ENCODE measurements at places on chromosomes 16 and 17. TPM values are rescaled to one million over a fixed set of nuclear protein-coding genes. Genes with fewer than 3 reads are reported as not detected.

Gene IRF8
- total RNA-seq: not detected

Gene LGALS9B
- total RNA-seq: not detected

Gene ACSM2A
- not detected for total RNA-seq

Gene TNFSF13
- total RNA-seq: 5.3 TPM

Gene DPEP2
- not detected for total RNA-seq

Gene SLFN11
- total RNA-seq: not detected

Gene SLC13A2
- not detected for total RNA-seq
